ENCODE measurements at places on chromosomes 1 and 21.

DNA sequence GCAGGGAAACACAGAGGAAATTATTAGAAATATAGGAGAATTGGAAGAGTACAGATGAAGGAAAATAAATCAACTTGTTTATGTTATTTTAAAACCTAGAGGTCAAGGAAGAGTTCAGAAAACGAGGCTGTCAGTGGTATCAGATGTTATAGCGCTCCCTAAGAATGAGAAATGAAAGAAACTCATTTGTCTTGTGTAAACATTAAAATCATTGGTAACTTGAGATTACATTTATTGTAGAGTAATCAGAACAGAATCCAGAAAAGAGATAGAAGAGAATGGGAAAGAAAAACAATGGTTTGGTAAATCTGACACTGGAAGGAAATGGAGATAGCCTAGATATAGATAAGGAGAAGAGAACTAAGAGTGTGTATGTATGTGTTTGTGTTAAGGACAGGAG is 106.4 kb downstream of the ATF6 start:
- DNase-seq: no peak

- DNase-seq: no peak
Measured at GRCh38 chr1:206048582-206048981, 4.4 kb upstream of the RHEX start.

- DNase-seq: no peak
Measured at GRCh38 chr21:41634211-41634694, 126.3 kb upstream of the TMPRSS2 start.

DNA sequence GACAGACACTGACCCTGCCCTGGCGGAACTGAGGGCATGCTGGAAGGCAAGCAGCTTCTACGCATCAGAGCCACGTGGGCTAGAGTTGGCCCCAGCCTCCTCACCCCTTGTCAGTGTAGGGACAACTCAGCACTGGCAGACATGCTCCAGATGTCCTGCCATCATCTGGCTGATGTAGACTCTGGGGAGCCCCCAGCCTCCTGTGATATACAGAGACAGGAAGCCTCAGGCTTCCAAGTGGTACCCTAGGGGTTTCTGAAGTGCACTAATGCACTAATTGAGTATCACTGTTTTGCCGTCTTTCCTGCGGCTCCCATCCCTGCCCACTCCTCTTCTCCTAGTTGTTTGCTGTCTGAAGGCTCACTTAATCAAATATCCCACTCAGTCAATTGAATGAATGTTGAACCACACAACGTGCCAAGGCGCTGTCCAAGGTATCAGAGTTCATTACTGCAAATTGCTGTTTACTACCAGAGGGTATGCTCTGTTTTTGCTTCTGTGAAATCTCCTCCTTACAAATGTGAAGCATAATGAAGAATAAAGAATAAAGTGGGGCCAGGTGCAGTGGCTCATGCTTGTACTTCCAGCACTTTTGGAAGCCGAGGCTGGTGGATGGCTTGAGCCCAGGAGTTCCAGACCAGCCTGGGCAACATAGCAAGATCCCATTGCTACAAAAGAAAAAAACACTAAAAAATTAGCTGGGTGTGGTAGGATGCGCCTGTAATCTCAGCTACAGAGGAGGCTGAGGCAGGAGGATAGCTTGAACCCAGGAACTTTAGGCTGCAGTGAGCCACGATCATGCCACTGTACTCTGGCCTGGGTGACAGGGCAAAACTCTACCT is 76.4 kb upstream of the ZBTB18 start:
- no peak for DNase-seq

- DNase-seq: no peak
Measured at GRCh38 chr1:233614743-233615521, 1.0 kb downstream of the KCNK1 start.

Measured in activated CD8-positive, alpha-beta memory T cell treated with anti-CD3 and anti-CD28 coated beads for 1 hour (primary cell).